ENCODE measurements at places on chromosomes 3 and 15. TPM values are rescaled to one million over a fixed set of nuclear protein-coding genes. Genes with fewer than 3 reads are reported as not detected.

SLC6A20 gene
- not detected for total RNA-seq

AQP9 gene
- total RNA-seq: not detected

CRYGS gene
- total RNA-seq: 2.4 TPM

FANCD2OS gene
- total RNA-seq: not detected

SLC27A2 gene
- total RNA-seq: 7.1 TPM

GRCh38 chr3:16148783-16149182, 25.7 kb upstream of the GALNT15 start:
- DNase-seq: peak; percentile 97

DNA sequence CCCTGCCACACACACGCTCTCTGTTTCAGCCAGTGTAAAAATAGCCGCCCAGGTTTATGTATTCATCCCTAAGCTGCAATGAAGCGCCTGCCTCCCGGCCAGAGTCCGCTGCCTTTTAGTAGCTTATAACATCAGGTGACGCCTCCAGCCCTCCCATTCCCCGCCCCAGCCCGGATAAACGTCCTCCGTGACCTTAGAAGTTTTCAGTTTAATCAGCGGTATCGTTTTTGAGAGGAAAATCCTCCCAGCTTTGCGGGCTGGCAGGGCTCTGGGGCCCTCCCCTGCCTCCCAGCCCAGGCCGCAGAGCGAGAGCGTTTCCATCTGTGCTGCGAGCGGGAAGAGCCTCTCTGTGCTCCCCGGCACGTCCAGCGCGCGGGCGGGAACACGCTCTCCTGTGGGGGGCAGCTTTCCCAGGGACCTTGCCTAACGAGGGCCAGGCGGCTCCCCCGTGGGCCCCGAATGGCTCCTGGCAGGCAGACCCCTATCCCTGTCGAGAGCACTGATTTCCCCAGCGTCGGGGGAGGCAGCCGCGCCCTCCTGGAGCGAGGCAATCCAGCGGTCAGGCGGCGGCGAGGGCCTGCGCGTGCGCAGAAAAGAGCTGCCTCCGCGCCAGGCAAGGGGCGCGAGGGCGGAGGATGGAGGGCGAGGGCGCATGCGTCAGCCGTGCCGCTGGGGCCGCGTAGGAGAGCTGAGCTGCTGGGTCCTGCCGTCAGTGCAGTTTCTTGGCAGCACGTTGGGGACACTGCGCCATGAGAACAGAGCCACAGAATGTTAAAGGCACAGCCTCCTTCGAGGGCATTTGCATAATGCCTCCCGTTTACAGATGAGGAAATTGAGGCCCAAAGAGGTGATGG, 71.1 kb downstream of the CCNL1 start:
- DNase-seq: peak; percentile 96

DNA sequence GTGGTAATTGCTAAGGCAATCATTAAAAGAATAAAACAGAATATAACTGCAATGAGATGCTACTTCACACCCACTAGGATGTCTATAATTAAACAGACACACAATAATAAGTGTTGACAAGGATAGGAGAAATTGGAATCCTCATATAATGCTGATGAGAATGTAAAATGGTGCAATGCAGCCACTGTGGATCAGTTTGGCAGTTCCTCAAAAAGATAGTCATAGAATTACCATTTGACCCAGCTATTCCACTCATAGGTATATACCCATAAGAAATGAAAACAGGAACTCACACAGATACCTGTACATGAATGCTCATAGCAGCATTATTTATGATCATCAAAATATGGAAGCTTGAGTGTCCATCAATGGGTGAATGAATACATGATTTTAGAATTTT, 9.6 kb upstream of the RNF111 start:
- no peak for DNase-seq

- DNase-seq: no peak
These were observed 94.9 kb downstream of the MEX3B start for GRCh38 chr15:81950841-81951414.

DNA sequence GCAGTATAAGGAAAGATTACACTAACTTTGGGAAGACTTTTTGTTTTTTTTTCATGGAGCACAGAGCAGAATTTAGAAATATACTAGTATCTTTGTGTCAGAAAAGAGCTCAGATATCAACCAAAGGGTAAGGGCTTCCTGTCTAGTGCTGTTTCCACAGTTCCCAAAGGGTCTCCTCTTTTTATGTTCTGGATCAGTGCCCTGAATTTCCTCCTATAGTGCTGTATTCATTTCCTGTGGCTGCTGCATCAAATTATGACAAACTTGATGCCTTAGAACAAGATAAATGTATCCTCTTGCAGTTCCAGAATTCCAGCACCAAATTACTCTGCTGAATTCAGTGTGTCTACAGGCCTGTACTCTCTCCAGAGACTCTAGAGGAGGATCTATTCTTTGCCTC, 219.8 kb upstream of the THRB start:
- no peak for DNase-seq

DNA sequence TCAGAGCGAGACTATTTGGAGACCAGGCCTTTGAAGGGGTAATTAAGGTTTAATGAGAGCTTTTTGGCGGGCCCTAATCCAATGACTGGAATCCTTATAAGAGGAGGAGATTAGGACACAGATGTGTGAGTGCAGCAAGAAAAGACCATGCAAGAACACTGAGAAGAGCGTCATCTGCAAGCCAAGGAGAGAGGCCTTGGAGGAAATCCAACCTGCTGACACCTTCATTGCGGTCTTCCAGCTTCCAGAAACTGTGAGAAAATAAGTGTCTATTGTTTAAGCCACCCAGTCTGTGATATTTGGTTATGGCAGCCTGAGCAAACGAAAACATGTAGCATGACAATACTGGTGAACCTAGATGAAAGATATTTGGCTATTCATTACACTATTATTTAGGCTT, 23.0 kb upstream of the MUSTN1 start:
- no peak for DNase-seq

GRCh38 chr3:196756732-196757131, 17.1 kb downstream of the PAK2 start:
- no peak for DNase-seq

DNA sequence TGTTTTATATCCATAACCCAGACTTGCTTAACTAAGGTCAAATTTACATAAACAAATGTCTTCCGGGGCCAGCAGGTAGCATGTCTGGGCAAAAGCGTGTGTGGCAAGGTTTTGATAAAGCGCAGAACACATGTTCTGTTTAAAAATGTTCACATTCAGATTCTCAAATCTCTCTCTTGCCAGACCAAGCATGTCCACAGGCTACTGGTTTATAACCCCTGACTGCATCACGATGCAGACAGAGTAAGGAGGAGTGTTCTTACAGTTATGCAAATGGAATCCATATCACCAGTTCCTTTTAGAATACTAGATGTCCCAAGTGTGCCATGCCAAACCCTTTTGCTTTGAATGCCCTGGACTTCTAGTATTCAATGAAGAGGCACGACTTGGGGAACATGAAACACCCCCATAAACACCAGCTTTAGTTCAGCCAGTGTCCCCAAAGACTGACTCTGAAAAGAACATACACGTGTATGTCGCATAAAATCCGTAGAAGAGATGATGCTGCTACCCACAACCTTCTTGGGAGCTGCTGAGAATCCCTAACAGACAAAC, 412.0 kb downstream of the CNTN4 start:
- DNase-seq: no peak

- no peak for DNase-seq
These were observed 1.4 kb upstream of the CPOX start for GRCh38 chr3:98594628-98595324.

DNA sequence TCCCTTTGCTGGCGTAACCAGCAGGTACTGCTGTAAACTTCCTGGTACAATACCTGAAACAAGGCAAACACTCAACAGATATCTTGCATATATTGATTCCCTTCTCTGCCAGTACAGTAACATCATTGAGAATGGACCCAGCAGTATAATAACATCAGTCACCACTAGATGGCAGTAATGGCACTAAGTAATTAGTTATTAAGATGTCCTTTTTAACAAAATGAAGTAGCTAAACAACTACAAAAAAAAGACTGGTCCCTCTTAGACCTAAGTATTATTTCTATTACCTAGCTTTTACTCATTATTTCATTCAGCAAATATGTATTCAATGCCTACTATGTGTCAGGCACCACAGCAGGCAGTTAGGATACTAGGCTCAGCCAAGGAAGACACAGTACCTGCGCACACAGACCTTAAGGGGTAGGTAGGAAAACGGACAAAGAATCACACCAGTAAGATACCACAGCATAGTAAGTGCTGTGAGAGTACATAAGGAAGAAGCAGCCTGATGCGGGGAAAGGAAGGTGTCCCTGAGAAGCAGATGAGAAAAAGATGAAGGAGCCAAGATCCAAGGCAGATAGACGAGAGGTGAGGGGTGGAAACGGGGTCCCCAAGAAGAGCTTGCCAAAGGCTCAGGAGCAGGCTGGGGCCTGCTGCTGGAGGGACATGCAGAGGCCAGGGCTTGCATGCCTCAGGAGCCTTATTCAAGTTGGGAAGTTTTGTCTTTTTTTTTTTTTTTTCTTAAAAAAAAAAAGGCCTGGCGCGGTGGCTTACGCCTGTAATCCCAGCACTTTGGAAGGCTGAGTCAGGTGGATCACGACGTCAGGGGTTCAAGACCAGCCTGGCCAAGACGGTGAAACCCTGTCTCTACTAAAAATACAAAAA, 102.7 kb upstream of the CHD2 start:
- DNase-seq: peak; percentile 89

GRCh38 chr3:53225181-53225580, 30.6 kb downstream of the TKT start:
- no peak for DNase-seq

GRCh38 chr15:77527831-77528231, 104.9 kb downstream of the LINGO1 start:
- DNase-seq: no peak

DNA sequence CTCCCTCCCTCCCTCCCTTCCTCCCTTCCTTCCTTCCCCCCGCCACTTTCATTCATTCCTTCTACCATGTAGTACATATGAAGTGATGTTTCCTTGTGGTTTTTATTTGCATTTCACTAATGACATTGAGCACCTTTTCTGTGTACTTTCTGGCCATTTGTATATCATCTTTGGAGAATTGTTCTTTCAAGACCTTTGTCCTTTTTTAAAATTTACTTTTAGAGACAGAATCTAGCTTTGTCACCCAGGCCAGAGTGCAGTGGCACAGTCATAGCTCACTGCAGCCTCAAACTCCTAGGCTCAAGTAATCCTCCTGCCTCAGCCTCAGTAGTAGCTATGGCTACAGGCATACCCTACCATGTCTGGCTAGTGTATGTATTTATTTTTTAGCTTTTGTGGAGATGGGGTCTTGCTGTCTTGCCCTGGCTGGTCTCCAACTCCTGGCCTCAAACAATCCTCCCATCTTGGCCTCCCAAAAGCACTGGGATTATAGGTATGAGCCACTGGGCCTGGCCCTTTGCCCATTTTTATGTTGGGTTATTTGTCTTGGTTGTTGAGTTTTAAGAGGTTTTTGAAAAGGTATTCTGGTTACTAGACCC, 42.0 kb upstream of the CTDSPL2 start:
- DNase-seq: no peak

- no peak for DNase-seq
These were observed 477.8 kb upstream of the RGMA start for GRCh38 chr15:93566762-93567161.

GRCh38 chr3:17840651-17841050, 98.2 kb upstream of the TBC1D5 start:
- DNase-seq: no peak

DNA sequence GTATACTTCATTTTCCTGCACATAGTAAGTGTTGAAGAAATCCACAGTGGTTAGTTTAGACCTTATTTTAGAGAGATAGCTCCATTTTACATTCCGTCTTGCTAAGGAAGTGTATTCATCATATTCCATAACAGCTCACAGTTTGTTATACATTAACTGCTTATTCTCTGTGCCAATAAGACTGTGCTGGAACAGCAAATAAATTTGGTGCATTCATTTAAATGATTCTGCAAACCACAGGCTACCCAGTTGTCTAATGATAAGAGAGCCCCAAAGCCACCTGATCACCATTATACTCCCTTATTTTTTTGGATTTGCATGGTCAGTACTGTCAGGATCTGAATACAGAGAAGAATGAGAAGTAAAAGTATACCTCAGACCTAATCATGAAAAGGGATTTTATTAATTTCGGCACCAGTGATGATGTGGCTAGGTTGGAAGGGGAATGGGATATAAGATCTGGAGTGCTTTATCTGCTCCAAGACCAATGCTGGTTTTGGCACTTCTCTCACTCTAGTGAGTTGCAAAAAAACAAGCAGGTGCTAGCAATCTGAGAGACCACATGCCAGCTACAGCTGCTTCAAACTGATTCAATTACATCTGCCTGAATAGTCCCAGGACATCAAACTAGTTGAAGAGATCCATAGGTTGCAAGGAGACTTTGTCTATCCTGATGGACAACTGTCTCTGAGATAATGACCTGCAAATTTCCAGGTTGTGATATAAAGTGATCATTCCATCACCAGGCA, 254.8 kb downstream of the ZBTB20 start:
- no peak for DNase-seq

- DNase-seq: peak; percentile 91
These were observed 559 bp downstream of the PKM start for GRCh38 chr15:72230197-72231065.

DNA sequence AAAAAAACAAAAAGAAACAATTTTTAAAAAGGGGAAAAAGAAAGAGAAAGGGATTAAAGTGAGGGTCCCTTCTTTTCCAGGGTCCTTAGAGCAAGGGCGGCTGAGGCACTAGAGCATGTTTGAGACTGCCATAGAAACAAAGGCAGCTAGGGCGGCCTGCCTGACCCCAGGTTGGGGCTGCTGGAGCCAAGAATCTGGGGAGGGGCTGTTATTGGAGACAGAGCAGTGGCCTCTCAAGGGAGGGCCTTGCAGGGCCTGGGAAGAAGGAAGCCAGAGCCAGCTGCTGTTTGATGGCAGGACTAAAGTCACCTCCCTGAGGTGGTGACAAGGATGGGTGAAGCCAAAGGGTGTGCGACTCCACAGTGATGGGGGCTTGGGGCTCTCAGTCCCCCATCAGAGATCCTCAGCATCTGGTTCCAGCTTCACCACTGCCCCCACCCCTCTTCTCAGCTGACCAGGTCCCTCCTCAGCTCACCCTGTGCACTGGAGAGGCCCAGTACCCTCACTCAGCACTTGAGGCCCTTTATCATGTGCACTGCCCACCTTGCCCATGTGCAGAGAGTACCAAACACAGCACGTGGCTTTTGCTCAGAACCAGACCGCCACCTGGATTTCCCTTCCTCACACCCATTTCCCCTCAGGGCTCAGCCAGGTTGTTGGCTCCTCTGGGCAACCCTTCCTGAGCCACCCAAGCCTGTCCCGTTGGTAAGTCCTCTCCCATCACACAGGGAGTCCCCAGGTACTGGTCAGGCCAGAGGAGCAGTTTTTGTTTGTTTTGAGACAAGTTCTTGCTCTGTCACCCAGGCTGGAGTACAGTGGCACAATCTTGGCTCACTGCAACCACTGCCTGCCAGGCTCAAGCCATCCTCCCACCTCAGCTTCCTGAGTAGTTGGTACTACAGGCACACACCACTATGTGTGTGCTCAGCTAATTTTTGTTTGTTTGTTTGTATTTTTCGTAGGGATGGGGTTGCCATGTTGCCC, 1.7 kb downstream of the TMEM89 start:
- DNase-seq: no peak

DNA sequence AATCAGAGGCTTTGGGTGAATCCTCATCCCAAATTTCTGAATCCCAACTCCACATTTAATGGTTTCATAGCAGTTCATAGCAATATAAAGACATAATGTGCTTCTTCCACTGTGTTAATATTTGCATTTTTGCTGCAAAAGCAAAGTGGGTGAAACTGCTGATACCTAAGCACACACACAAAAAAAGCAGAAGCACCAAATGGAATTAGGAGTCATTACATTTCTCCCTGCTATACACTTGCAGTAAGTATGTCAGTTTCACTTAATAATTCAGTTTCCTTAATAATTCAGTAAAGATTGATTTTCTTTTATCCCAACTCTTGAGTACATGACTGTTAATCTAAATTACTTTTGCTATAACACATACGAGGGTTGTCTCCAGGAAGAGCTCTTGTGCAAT, 48.9 kb upstream of the ALCAM start:
- DNase-seq: no peak

Measured in dermis blood vessel endothelial cell (primary cell).